T-helper 22 cell (primary cell): ENCODE measurements at places on chromosomes 16 and 17.
A peak's percentile ranks its signal among the peaks of the same experiment; 100 is the strongest.

GRCh38 chr16:3400446-3400778 lies 392 bp downstream of the ZSCAN32 start:
- DNase-seq, result no peak

GRCh38 chr17:66255112-66255511 lies 25.9 kb upstream of the APOH start:
- DNase-seq, result peak; percentile 2

GRCh38 chr17:54944796-54945195 lies 23.7 kb downstream of the COX11 start:
- DNase-seq, result no peak

GRCh38 chr17:29588562-29589411 lies 661 bp downstream of the GIT1 start:
- no peak for DNase-seq

DNA sequence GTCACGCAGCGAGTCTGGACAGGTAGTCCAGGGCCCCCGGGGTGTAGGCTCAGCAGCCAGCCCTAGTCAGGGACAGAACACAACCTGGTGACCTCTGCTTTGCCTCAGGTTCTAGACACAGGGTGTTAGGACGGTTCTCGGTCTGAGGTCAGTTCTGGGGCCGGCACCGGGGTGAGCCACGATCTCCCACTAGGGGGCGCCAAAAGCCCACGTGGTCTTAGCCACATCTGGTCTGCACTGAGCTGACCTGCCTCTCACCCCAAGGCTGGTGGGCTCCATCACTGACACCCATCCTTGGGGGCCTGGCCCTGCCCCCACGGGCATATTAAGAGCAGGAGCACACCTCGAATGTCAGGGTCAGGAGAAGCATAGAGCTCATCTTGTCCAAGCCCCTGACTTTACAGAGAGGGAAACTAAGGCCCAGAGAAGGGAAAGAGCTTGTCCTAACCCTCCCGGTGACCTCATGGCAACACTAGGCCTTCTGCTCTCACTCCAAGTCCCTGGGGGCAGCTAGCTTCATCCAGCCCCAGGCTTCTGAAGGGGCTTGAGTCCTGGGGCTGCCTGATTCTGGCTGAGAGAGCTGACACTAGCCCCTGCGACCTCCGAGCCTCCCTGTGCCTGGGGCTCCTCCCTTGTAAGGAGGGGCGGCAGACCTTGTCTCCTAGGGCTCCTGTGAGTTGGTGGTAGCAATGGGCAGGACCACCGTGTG lies 9.0 kb downstream of the SLC5A10 start:
- DNase-seq, result peak; percentile 23

DNA sequence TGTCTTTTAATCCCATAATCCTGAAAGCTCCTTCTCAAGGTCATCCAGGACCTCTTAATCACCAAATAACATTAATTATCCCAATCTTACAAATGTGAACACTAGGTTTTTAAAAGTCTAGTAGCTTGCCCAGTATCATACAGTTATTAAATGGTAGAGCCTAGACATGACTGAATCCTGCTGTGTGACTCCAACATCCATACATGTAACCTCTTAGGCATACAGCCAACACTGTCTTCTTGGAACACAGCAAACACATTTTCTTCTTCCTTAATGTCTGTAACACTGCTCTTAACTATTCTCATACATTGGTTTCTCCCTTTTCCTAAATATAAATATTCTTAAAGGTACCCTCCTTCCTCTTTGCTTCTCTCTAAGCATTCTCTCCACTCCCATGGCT lies 13.7 kb downstream of the BRIP1 start:
- DNase-seq, result no peak

- DNase-seq, result no peak
These were observed 188.8 kb downstream of the PRKCA start for GRCh38 chr17:66491213-66491612.

GRCh38 chr17:74231928-74232907 lies 18.8 kb downstream of the TTYH2 start:
- no peak for DNase-seq

GRCh38 chr17:42676424-42677011 lies at the start of gene PLEKHH3:
PLEKHH3 (minus strand) TSS chr17:42676994; CDS start chr17:42676563, 431 bp downstream.
- DNase-seq, result no peak

DNA sequence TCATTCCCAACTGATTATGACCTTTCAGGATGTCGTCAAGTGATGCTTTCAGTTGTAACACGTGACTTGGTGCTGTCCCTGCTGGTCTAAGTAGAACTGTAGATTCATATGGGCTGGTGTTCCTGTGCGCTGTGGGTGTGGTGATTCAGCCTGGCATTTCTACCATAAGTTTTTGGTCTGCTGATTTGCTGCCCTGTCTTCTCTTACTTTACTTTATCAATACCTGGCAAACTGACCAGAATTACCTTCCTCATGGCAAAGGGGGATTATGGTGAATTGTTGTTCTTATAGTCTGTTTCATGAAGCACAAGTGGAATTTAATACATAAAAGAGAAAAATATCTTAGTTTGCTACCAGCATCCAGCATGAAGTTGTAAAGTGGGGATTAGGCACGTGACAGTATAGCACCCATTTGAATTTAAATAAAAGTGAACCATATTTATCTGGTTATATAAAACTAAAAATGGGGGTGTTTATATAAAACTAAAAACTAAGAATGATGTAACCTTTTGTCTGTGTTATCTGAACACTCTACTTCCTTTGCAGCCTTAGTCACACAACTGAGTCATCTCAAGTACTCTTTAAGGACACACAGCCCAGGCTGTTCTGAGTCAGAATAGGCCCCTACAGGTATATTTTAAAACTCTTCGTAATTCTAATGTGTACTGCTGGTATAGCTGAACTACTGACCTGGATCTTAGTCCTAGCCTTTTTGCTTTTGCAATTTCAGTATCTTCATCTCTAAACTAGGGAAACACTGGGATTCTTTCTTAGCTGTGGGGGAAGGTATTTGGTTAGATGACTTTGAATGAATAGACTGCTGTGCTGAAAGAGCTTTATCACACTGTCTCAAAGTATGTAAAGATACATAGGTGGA lies 28.3 kb downstream of the TTC19 start:
- peak; percentile 17 for DNase-seq

- DNase-seq, result no peak
These were observed 39.8 kb upstream of the GOT2 start for GRCh38 chr16:58773870-58774269.

- DNase-seq, result peak; percentile 69
These were observed at the start of gene RPL19 for GRCh38 chr17:39200070-39200879. RPL19 (plus strand) TSS chr17:39200283; CDS start chr17:39200345, 62 bp downstream.

GRCh38 chr17:2935632-2936031 lies 127.8 kb downstream of the OR1D5 start:
- no peak for DNase-seq

DNA sequence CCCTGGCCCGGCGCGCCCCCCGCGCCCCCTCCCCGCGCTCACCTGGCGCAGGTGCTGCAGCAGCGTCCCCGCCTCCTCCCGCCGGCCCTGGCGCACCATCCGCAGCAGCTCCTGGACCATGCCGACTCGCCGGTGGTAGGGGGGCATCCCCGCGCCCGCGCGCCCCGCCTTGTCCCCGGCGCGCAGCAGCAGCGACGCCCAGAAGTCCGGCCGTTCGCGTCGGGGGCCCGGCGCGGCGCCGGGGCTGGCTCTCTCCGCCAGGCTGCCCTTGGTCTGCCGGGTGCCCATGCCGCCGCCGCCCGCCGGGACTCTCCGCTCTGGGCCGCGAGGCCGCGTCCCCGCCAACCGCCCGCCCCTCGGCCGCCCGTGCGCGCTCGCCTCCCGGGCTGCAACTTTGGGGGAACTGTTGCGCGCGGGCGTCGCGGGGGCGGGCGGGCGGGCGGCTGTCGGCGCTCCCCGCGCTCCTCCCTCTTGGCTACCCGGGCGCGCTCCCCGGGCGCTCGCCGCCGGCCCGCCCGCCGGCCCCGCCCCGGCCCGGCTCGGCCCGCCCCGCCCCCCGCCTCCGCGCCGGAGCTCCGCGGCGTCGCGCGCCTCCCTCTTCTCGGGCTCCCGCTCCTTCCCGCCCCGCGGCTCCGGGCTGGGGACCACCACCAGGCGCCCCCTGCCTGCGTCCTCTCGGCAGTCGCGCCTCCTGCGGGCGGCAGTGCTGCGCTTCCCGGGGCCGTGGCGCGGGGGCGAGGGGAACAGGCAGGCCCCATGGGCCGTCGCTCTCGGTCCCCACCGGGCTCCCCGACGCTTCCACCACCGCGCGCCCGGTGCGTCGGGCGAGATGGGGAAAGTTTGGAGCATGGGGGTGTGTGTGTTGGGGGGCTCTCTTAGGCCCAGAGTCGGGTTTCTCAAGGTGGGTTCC lies at the start of gene LRRC75A:
Gene LRRC75A (minus strand): TSS at position 491 of the 910 bp plus-strand sequence. CDS start 203 bp downstream, at position 288.
- peak; percentile 37 for DNase-seq

- DNase-seq, result no peak
These were observed 26.0 kb downstream of the DHRS7B start for GRCh38 chr17:21152731-21153130.

GRCh38 chr17:47297661-47298400 lies 25.9 kb upstream of the EFCAB13 start:
- no peak for DNase-seq

DNA sequence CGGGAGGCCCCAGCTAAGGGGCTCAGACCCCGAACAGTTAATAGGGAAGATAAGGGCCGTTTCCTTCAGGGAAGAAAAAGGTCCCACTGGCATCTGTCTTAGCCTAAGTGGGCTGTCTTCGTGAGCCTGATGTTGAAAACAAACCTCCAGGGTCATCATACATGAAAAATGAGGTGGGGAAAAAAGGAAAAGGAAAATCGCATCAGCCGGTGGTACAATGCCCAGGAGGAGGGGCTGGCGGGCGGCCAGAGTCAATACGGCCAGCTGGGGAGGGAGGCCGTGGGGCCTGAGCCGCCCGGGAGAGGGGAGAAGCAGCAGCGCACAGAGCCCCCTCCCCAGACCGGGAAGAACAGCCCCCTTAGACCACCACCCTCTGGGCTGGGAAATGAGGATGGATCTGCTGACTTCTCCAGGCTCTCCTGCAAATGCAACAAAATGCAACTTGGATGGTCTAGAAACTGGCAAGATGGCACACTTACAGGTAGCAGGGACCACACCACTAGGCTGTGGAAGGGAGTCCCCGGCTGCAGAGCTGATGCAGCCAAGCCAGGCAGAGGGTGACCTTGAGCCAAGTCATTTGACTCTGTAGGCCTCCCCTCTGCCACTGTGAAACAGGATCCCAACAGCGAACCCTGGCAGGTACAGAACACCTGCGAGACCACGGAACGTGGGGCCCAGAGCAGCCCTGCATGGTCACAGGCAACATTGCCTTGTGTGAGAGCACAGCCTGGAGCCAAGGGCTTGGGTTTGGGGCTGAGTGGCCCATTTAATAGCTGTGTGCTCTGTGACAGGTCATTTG lies 448.5 kb downstream of the SOX9 start:
- DNase-seq, result no peak
